Activated CD4-positive, alpha-beta memory T cell treated with anti-CD3 and anti-CD28 coated beads, Interleukin-2, amount 10 ng/mL, durations not matched to agents 7 days and 5 days (primary cell): ENCODE measurements at places on chromosomes 5 and 9. TPM values are rescaled to one million over a fixed set of nuclear protein-coding genes. Genes with fewer than 3 reads are reported as not detected.

- no peak for DNase-seq
- H3K36me3 ChIP-seq, result no peaks in the 10 kb centered on the region
- H3K27ac ChIP-seq, result no peak overlapping the region
- no peaks in the 10 kb centered on the region for H3K4me1 ChIP-seq
- no peaks in the 10 kb centered on the region for H3K27me3 ChIP-seq
Measured at GRCh38 chr5:24749701-24750100, 104.9 kb upstream of the CDH10 start.

DNA sequence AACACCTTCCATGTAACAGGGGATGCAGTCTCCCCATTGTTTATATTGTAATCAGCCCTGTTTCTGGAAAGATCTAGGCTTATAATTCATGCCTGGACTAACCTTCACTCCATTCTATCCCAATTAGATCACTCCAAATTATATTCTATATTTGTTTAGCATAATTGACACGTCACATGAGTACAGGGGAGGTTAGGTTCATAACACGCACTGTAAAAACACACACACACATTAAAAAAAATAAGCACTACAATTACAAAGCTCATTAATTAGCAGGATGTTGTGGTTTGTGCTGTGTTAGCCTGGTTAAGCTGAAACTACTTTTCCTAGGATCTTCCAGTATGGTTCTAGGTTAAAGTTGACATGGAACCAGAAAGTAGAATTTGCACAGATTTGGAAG lies 126.0 kb downstream of the MLLT3 start:
- H3K27ac ChIP-seq, result no peak overlapping the region
- H3K27me3 ChIP-seq, result no peaks in the 10 kb centered on the region
- no peak for DNase-seq
- H3K4me1 ChIP-seq, result peaks cover 9% of the 10 kb centered on the region
- peaks cover 8% of the 10 kb centered on the region for H3K36me3 ChIP-seq

GRCh38 chr5:119385136-119385535 lies 29.3 kb downstream of the TNFAIP8 start:
- no peak overlapping the region for H3K27ac ChIP-seq
- H3K4me1 ChIP-seq, result peaks cover 74% of the 10 kb centered on the region
- H3K36me3 ChIP-seq, result peaks cover 52% of the 10 kb centered on the region

GRCh38 chr5:109863752-109864151 lies 174.0 kb downstream of the MAN2A1 start:
- H3K27me3 ChIP-seq, result no peaks in the 10 kb centered on the region
- H3K27ac ChIP-seq, result no peak overlapping the region
- H3K4me3 ChIP-seq, result no peak overlapping the region

Gene PCDHB7
- total RNA-seq, result not detected
